ENCODE measurements at places on chromosomes 12 and 14. TPM values are rescaled to one million over a fixed set of nuclear protein-coding genes. Genes with fewer than 3 reads are reported as not detected.

C12orf57 gene
- total RNA-seq = 764 TPM

DNA sequence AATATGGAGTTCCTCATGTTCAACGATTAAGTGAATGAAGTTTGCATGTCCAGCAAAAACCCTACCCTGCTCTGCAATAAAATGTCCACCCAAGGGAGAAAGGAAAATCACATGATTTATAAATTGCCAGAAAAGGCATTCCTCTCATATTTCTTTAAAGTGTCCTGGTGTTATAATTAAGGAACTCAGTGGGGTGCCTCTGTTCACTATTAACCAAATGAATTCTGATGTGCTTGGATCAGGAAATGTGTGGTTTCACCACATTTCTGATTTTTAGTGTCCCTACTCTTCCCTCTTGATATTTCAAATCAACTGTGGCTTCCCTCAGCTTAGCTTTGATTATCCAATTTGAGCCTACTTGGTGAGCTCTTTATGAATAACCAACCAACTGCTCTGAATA, 208.1 kb downstream of the PHLDA1 start:
- no peak for DNase-seq

AICDA gene
- total RNA-seq = 0.84 TPM

GRCh38 chr12:132061641-132062430, 82.3 kb downstream of the DDX51 start:
- no peak for DNase-seq

MMP17 gene
- 42.3 TPM for total RNA-seq

RPL10L gene
- total RNA-seq = not detected

DNA sequence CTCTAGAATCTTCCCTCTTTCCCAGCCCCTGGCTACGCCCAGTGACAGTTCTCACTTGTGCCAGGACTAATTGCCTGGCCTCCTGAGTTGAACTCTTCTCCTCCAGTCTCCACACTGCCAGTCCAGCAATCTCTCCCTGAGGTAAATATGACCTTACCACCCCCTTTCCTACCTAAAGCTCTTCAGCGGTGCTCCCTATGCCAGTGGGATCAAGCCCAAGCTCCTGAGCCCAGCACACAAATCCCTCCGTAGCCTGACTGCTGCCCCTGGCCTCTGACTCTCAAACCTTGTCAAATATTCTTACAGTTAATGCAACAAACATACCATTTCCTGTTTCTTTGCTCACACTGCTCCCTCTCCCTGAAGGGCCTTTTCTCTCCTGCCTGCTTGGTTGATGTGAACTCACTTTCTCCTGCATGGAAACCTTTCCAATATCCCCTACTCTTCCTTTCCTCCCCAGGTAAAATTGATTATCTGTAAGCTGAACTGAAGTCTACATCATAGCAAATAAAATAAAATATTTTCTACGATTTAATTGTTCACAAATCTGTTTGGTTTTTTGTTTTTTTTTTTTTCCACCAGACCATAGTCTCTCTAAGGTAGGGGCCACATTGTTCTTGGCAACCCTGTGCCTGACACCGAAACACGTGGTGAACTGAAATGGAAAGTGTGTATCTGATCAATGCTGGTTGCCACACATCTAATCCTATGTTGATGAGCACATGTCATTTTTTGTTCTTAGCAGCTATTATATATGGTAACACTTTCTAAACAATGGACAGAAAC, 147.5 kb downstream of the SLC38A6 start:
- no peak for DNase-seq

DNA sequence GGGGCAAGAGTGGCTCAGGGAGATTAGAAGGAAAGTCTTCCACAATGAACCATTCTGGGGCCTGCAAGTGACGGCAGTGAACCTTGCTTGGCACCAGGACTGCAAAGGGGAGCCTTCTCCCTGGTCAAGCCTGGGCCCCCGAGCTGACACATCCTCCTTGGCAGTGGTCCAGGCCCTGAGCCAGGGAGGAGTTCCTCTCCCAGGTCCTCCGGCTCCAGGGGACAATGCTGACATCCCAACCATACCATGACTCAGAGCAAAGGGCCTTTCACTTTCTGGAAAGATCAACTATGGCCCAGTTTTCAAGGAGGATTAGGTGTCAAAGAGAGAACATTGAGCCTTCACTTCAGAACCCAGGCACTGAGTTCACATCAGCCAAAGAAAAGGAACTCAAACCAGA, 756.5 kb upstream of the TBX3 start:
- DNase-seq = no peak

GRCh38 chr12:16359512-16360491, 12.4 kb downstream of the MGST1 start:
- DNase-seq = peak; percentile 31

DNA sequence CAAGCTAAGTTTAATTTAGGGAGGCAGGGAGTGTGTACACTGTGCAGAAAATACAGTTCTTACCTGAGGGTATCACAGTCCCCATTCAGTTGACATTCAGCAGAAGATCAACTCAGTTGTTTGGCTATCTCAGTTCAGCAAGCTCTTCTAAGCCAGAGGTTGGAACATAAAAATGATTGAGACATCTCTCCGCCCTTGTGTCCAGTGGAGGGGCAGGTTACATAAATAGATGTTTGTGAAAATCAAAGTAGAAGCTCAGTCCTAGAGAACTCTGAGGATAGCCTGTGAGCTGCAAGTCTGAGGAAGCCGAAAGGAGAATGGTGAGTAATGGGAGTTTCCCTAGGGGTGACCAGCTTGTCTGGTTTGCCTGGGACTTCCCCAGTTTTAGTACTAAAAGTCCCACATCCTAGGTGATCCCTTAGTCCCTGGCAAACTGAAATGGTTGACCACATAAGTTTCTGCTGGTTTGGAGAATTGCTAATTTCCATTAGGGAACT, 251.4 kb upstream of the ATP2B1 start:
- no peak for DNase-seq

DNA sequence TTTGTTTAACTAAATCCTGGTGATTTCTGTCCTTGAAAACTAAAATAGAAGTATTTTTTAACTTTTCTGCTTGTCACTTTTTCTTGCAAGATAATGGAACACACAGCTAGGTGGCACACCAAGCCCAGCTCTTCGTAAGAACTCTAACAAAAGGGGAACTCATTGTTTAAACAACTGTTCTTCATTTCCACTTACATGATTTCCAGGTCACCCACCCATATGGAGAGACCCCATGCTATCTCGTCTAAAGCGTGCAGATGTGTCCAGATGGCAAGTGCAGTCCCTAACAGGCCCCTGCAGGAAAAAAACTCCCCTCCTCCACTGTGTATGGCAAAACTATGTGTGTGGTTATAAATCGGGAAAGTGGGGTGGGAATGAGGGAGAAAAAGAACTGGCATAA, 43.3 kb upstream of the NT5DC3 start:
- DNase-seq = no peak

DNA sequence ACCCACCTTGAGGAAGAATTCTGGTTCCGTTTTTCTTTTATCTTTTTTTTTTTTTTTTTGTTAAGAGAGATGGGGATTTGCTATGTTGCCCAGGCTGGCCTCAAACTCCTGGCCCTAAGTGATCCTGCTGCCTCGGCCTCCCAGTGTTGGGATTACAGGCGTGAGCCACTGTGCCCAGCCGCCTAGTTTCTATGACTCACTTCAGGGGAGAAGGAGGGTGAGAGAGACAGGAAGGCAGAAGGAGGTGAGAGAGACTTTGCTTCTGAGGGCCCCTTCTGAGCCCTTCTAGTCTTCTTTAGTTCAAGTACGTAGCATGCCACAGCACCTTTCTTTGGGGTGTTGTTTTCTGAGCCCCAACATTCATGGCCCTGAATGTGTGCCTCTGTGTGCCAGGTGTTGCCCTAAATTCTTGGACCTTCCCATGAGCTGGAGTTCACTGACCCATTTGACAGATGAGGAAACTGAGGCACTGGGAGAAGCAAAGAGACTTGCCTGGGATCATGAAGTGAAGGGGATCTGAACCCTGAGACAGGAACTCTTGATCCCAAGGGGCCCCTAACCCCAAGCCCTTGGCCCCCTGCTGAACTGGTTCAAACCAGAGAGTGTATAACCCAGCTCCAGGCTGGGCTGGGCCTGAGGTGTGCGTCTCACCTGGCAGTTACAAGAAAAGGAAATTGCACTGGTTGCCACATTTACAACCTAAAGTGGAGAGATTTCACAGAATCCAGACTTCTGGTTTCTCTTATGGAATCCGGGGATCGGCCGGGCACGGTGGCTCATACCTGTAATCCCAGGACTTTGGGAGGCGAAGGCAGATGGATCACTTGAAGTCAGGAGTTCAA, 20.8 kb downstream of the SH2B3 start:
- DNase-seq = no peak

GRCh38 chr12:97387844-97388243, 74.8 kb upstream of the RMST start:
- DNase-seq = no peak

GRCh38 chr12:124020514-124020949, 47.5 kb downstream of the ZNF664 start:
- DNase-seq = no peak

DNA sequence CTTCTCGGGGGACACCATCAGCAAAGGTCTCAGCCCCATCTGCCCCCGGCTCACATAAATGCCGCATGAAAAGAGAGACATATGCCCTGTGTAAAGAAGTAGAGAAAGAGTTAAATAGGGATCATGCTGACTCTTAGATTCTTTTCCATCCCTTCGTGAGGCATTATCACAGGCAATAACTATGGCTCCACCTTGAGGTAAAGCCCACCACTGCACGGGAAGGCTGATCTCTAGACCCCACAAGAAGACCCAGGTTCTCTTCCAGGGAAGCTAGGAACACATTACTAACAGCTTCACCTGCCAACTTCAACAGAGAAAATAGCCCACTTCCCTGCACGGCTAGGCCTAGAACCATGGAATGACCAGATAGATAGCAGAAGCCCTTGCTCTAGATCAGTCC, 14.1 kb upstream of the NOP2 start:
- DNase-seq = no peak

- no peak for DNase-seq
These were observed 418 bp downstream of the AMN1 start for GRCh38 chr12:31728289-31728916.

Data from tibial nerve (tissue), 4 donors.